ENCODE measurements at places on chromosomes 3 and 15.

DNA sequence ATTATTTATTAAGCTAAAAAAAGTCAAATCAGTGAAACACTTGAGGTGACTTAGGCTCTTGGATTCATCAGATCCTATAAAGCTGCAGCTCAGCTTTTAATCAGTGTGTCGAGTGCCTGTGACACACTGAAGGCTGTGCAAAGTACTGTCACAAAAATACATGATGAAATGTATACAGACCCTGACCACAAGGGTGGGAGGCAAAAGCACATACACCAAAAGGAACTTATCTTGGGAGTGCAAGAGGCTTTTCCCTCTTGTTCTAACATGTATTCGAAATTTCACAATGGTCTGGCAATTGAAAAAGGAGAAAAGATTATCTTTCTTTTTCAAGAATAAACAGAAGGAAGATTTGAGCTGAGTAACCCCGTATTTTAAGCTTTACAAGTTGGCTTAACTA, 35.9 kb downstream of the VGLL4 start:
- peak; percentile 87 for DNase-seq

GRCh38 chr3:159892171-159892795, 96.4 kb upstream of the IL12A start:
- DNase-seq, result no peak

DNA sequence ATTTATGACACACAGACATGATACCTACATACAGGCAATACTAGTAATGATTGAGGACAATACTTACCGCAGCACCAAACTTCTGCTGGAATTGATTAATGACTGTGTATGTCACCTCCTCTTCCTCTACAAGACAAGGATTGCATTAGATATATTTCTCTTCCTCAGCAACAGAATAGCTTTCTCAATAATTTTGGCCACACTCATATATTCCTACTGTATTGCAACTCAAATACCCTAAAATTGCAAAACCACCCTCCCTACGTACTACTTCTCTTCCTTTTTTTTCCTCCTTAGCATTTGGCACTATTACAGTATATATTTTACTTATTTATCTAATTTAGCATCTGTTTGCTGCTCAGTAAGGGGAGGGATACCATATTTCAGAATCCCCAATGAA, 14.8 kb downstream of the EXD1 start:
- peak; percentile 51 for DNase-seq

DNA sequence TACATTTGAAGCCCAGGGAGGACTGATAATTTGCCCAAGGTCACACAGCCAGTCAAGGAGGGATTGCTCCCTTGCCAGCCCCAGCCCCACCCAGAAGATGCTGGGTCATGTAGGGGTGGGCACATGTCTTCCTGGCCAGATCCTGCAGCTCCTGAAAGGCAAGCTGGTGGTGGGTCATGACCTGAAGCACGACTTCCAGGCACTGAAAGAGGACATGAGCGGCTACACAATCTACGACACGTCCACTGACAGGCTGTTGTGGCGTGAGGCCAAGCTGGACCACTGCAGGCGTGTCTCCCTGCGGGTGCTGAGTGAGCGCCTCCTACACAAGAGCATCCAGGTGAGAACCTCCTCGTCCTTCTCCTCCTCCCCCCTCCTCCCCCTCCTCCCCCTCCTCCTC, 13.2 kb downstream of the ISG20 start:
- no peak for DNase-seq

GRCh38 chr15:72507402-72508092, 33.4 kb downstream of the ARIH1 start:
- no peak for DNase-seq

GRCh38 chr3:184592371-184593219, 31.0 kb downstream of the EPHB3 start:
- DNase-seq, result no peak

DNA sequence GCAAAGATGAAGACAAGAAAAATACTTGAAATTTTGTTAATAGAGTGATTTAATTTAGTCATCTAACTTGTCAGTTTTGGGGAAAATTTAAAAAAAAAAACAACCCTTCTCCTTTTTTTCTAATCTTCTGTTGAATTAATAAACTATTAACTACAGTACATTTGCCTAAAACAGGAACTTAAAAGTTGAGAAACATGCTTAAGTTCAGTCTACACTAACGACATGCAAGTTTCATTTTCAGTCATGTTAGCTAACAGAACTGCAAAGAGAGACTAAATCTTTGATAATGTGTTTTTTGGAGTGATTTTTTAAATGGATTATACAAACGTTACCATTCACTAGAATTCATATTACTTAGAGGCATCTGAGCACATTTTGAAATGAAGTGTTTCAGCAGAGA, 71.9 kb upstream of the MBNL1 start:
- peak; percentile 75 for DNase-seq

GRCh38 chr3:9870978-9871377, 9.1 kb downstream of the CIDEC start:
- DNase-seq, result peak; percentile 33

GRCh38 chr3:24650839-24651238, 156.2 kb upstream of the THRB start:
- DNase-seq, result no peak

DNA sequence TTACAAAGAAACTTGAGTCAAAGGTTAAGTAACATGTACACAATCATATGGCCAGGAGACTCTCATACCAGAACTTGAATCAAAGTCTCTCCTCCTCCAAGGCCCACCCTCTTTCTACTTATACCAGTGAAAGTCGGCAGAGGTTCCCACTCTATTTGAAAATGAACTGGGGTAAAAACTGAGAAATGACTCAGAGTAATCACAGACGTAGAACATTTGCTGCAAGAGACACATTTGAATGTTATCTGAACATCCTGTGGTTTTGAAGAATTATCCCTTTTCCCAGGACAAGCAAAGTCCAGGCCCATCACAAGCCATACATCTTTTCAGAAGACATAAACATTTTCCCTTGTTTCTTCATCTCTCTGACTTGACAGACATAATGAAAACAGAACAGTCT, 55.8 kb downstream of the SHOX2 start:
- no peak for DNase-seq

DNA sequence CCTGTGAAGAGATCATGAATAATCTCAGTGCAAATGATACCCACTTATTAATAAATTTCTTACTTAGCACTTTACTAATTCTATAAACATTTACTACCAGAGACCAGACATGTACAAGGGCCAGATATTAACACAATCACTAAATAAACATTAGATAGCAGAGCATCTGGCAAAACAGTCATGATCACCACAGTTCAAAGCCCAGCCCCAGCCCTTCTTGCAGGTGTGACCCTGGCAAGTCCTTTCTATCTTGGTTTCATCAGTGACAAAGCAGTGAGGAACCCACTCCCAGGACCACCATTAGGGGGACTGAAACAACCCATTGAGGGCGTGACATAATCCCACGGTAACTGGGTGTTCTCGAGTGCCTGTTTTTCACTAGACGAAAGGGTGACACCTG, 11.6 kb downstream of the ZXDC start:
- DNase-seq, result no peak

Measured in hematopoietic multipotent progenitor cell treated with erythropoietin and hydrocortisone succinate and interleukin-3 and kit ligand, for 6 days (in vitro differentiated cells).